ENCODE measurements at places on chromosomes 16 and 17. TPM values are rescaled to one million over a fixed set of nuclear protein-coding genes. Genes with fewer than 3 reads are reported as not detected.

Gene SPATA32
- 0.21 TPM for total RNA-seq

Gene RAMP2
- total RNA-seq, result 0.69 TPM

Gene GRAPL
- not detected for total RNA-seq

Gene CDH8
- total RNA-seq, result 0.47 TPM

Gene TBX4
- 0.21 TPM for total RNA-seq

Gene KRT9
- total RNA-seq, result not detected

Gene FAM83G
- 38.8 TPM for total RNA-seq
